ENCODE measurements at places on chromosomes 2 and 18.
A peak's percentile ranks its signal among the peaks of the same experiment; 100 is the strongest.

DNA sequence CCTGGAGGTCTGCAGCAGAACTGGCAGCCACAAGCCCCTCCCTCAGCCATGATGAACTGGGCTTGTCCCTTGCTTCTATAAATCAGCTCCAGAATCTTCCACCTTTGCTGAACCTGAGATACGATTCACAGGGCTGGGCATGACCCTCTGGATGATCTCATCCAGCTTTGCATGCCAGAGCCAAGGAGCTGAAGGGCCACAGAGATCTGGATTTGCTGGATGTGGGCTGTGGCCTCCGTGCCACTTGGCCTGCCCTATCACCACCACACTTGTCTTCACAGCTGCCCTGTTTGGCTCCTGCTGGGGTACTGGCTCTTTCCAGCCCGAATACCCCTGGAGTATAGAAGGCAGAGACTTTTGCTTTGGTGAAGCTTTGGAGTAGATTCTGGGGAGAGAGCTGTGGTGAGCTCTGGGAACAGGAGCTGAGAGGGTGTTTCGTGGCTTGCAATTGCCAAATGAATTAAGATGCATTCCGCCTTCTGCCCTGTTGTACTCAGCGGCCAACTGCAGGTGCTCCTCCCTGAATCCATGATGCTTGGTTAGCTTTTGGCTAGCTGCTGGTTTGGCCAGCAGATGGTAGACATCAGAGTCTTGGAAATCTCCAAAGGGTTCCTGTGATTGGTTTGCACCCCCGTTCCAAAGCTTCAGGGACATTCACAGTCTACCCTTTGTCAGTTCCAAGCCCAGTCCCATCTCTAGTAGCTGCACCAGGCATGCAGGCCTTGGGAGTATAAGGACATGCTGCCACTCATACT lies 30.9 kb upstream of the GIGYF2 start:
- no peak for DNase-seq

DNA sequence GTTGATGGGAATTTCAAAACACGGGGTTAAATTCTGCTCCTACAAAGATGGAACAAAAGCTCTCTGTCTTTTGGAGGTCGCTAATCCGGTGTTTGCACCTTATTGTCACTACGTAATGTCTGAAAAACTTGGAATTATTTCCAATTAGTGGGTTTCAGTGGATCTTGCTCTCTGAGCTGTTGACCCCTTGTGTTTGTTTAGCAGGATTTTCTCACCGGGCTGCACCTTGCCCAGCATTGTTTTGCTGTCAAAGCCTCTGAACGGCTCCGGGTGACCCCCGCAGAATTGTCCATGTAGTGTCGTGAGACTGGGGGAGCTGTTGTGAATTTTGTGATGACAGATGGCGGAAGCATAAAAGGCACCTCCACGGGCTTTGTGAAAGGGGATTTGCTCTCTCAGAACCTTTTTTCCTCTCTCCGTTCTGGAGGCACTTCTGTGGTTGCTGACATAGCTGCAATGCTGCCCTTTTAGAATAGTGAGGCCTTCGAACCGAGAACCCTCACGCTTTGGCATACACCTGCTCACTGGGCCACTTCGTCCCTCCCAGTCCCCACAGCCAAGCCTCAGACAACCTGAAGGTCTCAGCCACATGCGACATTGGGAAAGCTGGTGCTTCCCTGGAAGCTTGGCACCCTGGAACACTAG lies 129.4 kb downstream of the ACOXL start:
- no peak for DNase-seq

DNA sequence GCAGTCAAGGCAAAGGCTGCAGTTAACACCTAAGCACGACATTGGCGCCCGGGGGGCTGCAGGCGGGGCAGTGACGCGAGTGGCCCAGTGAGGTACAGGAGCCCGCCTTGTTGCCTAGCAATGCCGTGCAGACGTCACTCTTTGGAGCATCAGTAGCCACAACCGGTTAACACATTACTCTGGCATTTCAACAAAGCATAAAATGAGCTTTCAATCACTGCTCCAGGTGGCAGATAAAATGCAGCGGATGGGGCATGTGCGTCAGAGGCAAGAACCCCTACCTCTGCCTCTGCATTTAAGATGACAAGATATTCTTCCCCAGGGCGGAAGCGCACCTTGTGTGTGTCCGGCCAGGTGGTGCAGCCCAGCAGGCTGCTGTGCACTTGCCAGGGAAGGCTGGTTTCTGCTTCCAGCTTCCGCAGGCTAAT lies 139.4 kb downstream of the MTCL1 start:
- DNase-seq: no peak

DNA sequence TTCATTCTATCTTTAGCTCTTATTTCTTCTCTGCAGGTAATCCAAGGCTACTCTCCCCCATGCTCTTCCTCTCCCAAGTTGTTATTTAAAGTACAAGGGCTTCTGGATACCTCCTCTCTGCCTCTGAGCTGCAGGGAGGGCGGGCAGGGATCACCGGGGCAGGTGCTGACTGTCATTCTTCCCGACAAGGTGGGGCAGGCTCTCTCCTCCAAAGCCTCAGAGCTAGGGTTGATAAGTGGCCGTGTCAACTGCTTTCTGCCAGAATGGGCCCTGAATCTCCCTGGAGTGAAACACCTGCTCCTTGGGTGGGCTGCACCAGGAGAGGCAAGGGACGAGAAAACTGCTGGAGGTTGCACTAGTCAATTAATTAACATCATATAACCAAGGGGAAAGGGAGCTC lies 250.3 kb downstream of the SLC4A3 start:
- DNase-seq: no peak

DNA sequence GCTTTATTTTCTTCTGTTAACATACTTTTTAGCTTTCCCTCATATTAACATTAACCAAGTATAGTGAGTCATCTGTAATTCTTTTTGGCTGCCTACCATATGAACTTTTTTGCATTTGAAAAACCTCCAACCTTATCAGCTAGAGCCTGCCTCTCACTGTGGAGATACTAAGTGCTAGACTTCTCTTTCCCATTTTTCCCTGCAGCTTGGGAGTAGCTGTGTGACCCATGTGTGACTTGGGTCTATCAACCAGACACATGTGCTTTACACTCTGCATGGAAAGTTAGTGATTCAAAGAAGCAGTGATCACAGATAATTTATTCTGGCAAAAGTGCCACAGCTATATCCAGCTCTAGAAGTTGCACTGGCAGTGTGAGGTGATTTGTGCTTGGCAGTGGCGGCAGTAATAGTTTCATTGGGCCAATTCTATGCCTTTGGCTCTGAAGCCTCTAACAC lies 36.3 kb downstream of the PREPL start:
- DNase-seq: no peak

DNA sequence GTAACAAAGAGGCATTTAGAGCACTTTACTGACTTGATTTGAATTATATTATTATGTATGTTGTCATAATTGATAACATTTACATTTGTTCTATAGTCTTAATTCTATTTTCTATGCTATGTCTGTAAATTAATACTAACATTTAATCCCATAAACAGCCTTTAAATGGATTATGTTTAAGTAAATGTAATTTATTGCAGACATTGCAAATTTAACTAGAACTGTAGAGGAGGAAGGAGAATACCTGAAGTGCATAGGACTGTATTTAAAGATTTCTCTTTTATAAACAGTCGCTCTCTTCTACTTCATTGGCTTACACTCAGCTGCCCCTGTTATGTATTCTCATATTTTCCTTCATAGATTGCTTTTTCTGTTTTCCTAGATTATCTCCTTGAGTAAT lies 92.4 kb downstream of the SPAG16 start:
- no peak for DNase-seq

- no peak for DNase-seq
These were observed 22.9 kb upstream of the FSHR start for GRCh38 chr2:49177194-49177593.

- DNase-seq: no peak
These were observed 9.8 kb upstream of the ZNF512 start for GRCh38 chr2:27572998-27573429.

DNA sequence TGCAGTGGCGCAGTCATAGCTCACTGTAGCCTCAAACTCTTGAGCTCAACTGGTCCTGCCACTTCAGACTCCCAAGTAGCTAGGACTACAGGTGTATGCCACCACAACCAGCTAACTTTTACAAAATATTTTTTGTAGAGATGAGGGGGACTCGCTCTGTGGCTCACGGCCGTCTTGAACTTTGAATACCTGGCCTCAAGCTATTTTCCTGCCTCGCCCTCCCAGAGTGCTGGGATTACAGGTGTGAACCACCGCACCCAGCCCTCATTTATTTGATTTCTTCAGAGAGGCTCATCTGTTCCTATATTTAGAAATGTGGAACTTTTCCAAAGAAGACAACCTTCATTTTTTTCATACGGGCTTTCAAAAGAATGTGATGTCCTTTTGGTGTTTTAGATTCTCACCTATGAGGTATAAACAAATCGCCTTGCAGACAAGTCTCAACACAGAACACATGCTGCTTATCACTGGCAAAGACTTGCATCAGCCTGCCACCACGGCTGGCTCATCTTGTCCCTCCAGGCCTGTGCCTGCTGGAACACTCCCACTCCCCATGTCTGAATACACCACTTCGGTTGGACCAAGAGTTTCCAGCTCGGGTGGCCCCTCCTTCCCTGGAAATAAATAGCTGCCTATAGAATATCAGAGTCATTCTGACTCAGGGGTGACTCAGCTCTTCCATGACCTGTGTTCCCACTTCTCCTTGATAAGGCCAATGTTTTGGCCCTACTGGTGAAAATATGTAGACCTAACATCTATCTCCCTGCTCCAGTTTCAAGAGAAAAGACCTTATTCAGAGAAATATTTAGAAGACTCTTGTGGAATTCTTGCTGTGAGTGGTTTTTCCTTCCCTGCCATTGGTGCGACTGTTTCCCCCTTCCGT lies 202.6 kb downstream of the TGIF1 start:
- DNase-seq: peak; percentile 30

Measured in frontal cortex (tissue), 4 donors.